Large intestine (tissue), 12 donors: ENCODE measurements at places on chromosomes 6 and 20.

DNA sequence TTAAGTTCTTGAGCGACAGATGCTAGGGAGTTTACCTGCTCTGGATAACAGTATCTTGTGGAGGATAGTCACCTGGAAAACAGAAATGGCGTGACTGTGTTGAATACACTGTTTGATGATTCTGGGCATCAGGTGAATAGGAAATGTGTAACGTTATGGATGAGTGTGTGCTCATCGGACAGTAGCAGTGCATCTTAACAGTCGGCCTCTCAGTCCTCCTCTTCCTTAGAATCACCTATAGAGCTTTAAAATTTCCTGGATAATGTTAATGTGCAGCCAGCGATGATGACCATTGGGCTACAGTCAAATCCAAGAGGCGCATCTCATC, 217.7 kb downstream of the OR2B2 start:
- DNase-seq: no peak

- DNase-seq: no peak
These were observed 17.6 kb downstream of the GHRH start for GRCh38 chr20:37243937-37244571.

- DNase-seq: no peak
These were observed 14.6 kb upstream of the UQCC2 start for GRCh38 chr6:33725891-33726673.

DNA sequence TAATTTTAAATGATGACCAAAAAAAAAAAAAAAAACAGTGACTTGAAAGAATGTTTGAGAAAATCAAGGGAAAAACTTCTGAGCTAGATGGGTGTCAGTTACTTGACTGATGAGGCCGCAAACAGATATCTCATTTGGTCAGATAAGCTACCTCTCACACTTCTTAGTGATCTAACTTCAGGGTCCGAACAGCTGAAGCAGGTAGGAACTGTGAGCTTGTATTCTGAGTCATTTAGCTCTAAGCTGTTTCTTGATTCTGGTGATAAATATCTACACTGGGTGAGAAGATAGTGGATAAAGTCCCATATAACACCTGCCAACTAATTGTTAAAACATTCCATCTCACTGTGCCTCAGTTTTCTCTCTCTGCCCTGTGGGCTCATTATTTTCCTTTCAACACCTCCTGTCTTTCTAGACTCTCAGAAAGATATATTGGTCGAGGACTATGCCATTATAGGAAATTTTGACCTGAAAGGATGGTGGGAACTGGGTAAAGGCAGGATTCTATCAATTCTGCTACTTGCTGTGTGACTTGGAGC, 7.7 kb downstream of the KIF3B start:
- no peak for DNase-seq
